Stimulated activated CD4-positive, alpha-beta T cell treated with anti-CD3 and anti-CD28 coated beads, Interleukin-15, amount 100 ng/mL, for 24 hours (primary cell): ENCODE measurements at places on chromosomes 11 and 22.

GRCh38 chr11:60937144-60937527 lies 12.9 kb downstream of the TMEM132A start:
- no peak for DNase-seq

DNA sequence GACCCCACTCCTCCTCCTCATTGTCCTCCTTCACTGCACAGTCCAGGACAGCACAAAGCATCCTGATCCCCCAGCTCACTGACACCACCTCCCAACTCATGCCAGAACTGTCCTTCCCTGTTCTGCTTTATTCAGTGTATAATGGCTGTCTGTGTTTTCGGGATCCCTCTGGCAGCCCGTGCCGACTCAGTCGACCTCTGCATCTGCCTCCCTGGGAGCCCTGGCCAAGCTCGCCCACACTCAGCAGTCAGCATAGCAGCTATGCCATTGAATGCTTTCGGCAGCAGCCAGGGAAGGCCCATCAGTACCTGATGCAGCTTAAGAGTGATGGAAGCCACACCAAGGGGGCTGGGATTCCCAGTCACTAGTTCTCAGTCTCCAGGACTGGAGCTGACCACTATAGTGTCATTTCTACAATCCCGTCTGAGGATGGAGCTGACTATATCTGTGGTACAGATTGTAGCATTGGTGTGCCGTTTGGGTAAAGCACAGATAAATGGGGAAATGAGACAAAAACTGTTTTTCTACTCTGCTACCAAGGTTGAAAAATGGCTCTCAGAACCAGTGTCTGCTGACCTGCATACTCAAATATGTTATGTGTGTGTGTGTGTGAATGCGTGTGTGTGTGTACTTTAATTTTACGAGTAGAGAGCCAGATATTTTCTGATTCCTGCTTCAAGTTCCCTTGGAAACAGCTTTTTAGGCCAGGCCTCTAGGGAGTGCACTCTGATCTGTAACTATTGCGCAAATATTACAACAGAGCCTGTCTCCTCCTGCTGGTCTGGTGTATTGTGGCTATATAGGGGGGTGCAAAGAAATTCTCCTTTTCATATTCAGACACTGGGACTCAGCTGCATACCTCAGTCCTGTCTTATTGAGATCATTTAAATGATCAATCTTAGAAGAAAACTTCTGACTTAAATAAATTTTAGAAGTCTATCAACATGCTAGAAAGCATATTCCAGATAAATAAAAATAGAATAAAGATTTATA lies 78.8 kb upstream of the TOP3B start:
- no peak for DNase-seq

DNA sequence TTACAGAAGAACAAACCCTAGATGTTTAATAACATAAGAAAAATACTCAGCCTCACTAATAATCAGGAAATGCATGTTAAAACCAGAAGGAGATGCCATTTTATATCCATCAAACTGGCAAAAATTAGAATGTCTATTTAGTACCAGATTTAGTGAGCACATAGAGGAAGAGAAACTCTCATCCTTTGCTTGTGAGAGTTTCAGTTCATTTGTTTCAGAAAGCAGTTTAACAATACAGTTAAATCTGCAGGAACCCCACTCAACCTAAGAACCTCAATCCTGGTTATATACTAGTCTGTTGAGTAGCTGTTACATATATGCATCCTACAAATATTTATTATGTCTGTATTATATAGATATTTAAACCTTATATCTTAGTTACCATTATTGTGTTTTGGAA lies 172.6 kb downstream of the WNT11 start:
- DNase-seq = no peak

DNA sequence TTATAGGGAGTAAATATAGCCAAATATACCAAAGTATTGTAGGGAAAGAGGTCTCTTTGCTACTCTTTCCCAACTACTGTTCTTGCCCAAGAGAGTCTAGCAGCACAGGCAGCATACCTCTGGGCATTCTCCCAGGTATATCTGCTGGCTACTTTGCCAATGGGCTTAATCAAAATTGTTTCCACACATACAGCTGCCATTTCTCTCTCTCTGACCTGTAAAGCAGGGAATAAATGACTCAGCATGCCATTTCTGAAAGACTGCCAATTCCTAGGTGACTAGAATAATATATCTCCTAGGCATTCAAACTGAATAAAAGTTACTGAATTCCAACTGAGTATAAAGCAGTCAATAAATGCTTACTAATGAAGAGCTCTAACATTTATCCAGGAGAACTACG lies 44.6 kb downstream of the RDX start:
- DNase-seq = no peak

DNA sequence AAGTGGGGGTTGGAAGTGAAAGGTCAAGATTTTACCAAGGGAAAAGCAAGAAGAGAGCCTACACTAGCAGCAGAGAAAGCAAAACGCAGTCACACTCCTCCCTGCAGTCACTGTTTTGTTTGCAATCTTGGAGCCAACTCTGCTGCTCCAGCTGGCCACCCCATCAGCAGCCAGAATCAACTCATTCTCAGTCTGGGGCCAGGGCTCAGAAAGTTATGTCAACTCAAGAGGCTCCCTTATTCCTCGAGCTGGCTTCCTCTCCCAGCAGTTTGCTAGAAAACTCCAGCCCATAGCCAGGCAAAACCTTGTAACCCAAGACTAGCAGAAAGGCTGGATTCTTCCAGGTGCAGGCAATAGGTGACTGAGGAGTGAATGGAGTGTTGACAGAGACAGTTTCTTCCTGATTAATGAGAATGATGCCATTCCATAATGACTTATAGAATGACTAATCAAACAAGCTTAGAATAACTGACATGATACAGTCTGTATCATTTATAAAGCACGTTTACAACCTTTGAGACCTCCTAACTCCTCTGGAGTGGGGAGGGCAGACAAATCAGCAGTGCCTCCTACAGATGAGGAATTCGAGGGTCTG lies 53.4 kb downstream of the P4HA3 start:
- DNase-seq = no peak

DNA sequence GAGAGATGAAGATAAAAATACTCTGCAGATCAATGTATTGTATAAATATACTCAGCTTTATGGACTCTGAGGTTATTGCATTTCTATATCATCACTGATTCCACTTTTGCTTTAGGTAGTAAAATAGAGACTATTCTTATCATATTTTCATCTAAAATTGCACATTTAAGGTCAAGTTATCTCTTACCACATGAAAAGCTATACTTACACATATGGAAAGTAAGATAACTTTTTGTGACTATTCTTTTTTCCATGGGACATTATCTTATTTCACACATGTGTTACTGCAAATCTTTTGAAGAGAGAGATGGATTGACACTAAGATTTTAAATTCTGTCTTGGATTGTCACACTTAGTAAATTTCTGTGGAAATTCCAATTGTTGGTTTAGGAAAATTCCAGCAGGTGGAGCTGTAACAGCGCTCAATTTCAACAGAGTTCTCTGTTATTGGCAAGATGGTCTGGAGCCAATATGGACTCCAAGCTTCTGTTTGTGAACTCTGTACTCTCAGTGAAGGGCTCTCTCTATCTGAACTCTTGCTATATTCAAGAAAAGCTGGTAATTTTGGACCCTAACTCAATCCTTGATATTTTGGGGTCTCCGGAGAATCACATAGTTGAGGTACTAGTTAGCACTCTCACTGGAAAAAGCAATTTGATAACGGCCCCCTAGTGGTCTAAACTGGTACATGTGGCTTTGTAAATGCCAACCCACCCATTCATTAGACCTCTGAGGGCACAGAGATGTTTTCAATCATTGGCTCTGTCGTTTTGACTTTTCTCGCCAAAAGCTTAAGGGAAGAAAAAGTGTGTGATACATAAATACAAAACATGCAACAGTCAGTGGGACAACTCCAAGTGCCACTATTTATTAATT lies 429.7 kb downstream of the ETS1 start:
- peak; percentile 68 for DNase-seq

DNA sequence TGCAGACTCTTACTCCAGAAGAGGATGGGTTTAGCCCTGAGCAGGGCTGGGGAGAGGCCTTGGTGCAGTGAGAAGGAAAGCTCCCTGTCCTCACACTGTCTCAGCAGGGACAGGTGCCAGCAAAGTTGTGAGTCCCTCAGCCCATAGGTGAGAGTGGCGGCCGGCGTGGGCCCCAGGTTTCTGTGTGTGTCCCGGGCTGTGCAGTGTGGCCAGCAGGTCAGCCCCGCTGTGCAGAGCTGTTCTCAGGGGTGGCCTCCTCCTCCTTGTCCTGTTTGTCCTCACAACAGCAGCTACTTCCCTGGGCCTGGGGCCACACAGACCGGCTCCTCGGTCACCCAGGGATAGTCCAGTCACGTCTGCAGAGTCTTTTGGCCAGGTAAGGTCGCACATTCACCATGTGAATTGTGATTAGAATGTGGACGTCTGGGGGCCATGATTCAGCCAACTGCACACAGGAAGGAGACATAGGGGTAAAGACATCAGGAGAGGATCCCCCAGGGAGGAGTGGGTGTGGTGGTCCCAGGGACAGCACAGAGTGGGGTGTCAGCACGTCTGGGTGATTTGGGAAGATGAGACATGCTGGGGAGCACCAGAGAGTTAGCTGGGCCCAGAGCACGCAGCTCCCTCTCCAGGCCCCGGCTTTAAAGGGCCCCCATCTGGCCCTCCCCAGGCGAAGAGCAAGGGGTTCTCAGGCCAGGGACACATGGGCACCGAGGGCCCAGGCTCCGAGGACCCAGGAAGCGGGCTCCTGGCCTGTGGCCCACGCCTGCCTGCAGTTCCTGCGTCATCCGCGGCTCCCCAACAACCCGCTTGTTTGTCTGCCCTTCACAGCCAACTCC lies 81.6 kb downstream of the MYEOV start:
- DNase-seq = no peak

- no peak for DNase-seq
Observed at GRCh38 chr22:26857169-26857568, 199.8 kb downstream of the MIAT start.

DNA sequence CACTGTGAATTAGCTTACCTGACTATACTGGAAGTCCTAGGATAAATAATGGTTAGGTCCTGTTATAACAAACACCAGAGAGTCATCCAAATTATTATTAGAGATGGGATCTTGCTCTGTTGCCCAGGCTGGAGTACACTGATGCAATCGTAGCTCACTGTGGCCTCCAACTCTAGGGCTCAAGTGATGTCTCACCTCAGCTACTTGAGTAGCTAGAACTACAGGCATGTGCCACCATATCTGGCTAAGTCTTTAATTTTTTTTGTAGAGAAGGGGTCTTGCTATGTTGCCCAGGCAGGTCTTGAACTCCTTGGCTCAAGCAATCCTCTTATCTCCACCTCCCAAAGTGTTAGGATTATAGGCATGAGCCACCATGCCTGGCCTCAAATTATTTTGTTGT lies 37.2 kb downstream of the OSBP start:
- DNase-seq = no peak

DNA sequence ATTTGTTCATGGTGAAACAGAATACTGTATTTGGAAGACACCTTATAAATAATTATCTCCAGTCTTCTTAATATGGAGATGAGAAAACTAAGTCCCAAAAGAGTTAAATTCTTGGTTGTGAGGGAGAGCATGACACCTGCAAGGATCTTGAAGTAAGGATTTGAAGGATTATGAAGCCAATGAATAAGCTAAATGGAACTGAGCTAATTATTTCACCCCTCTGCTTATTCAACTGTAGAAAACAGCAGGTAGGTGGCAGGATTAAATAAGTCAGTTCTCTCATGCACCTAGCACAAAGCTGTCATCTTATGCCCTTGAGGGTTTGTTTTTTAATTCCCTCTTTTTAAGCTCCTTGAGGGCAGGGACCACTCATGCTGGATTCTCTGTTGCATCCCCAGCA lies 457.3 kb downstream of the ETS1 start:
- no peak for DNase-seq

DNA sequence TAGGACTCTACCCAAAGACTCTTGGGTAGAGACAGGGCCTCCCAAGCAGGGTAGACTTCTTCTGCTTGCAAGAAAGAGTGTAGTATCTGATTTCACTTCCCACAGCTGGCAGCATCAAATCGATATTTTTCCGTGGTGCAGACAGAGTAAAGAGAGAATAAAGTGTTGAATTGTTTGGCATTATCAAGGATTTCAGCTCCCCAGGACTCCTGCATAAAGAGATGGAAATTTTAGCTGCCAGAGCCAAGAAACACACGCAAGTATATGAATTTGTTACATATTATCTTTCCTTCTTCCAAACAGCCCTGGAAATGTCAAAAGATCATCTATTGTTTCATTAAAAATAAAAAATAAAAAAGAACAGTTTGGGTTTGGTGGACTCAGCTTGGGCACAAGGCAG lies 136.8 kb downstream of the PKNOX2 start:
- DNase-seq = no peak

DNA sequence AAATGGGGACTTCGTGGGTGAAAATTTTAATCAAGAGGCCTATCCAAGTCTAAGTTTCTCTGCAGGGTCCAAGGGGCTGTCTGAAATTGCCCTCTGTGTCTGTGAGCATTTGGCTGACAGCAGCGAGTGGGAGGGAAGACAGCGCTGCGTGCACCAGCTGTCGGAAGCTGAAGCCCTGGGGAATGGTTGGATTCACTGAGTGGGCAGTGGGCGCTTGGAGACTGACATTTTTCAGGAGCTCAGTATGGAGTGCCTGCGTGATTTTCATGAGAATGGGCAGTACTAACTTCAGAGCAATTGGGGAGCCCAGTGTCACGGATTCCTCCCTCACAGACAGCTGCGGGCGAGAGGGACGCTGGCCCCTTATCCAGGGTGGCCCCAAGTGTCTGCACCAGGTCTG lies 388.8 kb upstream of the B3GAT1 start:
- no peak for DNase-seq

GRCh38 chr22:50724616-50725015 lies 13.4 kb upstream of the ACR start:
- no peak for DNase-seq

DNA sequence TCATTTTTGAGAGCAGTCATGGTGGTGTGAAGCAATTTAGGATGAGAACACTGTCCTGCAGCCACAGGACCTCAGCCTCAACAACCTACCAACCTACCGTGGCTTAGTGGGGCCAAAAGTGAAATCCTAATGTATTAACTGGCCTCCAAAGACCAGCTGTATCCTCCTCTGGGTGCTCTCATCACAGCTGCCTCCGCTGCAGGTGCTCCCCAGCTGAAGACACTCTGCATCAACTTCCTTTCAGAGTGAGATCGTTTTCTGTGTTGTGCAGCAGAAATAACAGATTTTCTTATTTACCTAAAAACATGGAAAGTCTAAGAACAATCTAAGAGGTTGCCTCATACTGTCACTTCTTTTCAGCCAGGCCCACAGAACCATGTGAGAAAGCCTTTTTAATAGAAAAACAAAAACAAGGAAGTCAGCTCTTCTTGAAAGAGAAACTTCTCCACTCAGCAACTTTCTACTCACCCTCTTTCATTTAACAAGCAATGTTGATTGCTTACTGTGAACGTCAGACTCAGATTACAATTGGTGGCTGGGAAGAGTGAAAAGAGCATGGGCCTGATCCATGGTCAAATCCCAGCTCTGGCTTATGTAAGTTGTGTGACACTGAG lies 136.1 kb downstream of the TENM4 start:
- DNase-seq = no peak
